Foreskin fibroblast (primary cell): ENCODE measurements at places on chromosomes 6 and 20.

DNA sequence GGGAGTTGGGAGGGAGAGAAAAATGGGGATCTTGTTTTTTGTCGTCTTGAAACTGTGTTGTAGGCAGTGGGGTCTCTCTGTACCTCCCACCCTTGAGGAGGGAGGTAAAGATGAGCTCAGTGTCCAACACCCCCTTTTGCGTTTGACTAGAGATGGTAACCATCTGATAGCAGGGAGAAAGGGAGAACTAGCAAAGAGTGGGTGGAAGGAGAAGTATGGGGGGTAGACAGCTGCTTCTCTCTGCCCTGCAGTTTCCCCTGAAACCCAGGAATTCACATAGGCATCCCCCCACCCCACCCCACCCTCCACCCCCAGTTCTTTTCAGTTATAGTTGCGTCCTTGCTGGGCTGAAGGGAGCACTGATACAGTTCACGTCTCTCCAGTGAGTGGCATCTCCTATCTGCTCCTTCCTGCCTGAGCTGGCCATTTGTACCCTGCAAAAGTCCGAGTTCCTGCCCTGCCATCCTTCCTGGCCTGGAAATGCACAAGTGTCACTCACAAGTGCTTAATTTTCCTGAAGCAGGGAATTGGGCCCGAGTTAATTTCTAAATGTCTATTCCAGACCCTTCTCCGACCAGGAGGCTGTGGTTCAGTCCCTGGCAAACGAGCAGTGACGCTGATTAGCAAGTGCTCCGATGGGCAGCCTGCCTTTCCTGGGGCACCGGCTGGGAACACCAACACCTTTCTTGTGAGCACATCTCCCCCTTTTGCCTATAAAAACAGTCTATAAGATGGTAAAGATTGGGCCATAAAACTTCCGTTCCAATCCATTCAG lies 1.5 kb downstream of the SIRPA start:
- DNase-seq, result no peak

- DNase-seq, result no peak
These were observed 32.9 kb upstream of the FRMD1 start for GRCh38 chr6:168111911-168112310.

DNA sequence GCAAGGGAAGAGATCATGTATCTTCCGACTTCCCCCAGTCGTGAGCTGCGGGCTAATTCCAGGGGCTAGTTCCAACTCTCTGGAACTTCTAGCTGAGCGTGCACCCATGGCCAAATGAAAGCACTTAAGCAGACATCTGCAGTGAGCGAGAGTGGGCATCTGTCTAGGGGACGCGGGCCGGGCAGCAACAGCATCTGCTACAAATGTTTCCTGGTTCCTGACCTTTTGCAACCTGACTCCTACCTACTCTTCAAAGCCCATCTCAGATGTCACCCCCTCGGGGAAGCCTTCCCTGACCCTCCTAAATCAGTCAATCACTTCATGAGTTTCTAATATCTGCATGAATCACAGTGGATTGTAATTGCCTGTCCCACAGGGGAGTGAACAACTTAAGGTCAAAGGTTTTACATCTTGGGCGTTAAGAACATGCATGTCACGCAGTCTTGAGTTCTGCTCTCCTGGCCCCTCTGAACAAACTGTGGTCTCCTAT lies 141.9 kb downstream of the CEBPB start:
- no peak for DNase-seq

DNA sequence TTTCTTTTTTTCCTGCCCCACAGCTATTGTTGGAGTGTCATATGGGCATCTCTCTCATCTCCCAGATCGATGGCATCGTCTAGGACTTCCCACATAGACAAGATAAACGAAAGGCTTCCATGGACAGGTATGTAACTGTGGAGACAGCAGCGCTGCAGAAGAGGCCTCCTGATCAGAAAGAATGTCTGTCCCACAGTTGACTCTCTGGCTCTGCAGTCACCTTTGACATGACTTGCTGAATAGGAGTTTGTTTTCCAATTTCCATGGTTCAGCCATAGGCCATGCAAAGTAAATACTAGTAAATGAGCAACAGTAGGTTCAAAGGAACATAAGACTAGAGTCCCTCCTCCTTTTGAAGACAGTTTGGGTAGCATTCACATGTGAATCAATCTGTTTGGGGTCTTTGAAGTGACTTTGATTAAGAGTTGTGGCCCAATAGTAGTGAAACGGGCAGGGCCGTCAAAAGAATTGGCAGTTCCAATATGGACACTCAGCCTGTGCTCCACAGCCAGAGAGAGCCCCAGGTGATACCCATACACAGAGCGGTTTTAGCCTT lies 134.7 kb upstream of the IFNGR1 start:
- DNase-seq, result no peak

DNA sequence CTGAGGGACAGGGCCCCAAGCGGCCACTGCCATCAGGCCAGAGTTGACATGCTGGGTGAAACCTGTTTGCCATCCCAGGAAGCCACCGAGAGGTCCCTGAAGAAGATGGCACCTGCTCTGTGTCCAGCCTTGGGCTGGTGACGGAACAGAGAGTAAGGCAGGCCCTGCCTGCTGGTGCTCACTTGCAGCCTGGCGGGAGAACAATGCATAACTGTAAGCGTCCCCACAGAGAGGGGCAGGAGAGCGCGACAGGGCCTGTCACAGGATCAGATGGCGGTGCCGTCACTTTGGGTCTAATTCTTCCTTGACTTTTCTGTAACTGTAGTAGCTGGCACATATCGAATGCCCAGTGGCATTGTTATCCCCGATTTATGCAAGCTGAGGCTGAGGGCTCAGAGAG lies 29.0 kb upstream of the VSTM2L start:
- no peak for DNase-seq

- DNase-seq, result no peak
These were observed 38.0 kb downstream of the ELOVL2 start for GRCh38 chr6:11006061-11006460.
